ENCODE measurements at places on chromosomes 16 and 17. TPM values are rescaled to one million over a fixed set of nuclear protein-coding genes. Genes with fewer than 3 reads are reported as not detected.

Gene NPW
- 1.1 TPM for total RNA-seq

Gene TMC7
- total RNA-seq, result 7.2 TPM

Gene PRSS53
- total RNA-seq, result 1.1 TPM

Gene CCL17
- total RNA-seq, result not detected

Gene CASKIN1
- total RNA-seq, result 0.56 TPM

Gene CHD9
- 17.6 TPM for total RNA-seq

Gene HS3ST6
- 1.6 TPM for total RNA-seq

Gene KRT31
- not detected for total RNA-seq
